Stimulated activated CD4-positive, alpha-beta T cell treated with anti-CD3 and anti-CD28 coated beads, Interleukin-1b, Interleukin-23, amount 100 ng/mL, for 1 hour (primary cell): ENCODE measurements at places on chromosomes 6 and 20.

DNA sequence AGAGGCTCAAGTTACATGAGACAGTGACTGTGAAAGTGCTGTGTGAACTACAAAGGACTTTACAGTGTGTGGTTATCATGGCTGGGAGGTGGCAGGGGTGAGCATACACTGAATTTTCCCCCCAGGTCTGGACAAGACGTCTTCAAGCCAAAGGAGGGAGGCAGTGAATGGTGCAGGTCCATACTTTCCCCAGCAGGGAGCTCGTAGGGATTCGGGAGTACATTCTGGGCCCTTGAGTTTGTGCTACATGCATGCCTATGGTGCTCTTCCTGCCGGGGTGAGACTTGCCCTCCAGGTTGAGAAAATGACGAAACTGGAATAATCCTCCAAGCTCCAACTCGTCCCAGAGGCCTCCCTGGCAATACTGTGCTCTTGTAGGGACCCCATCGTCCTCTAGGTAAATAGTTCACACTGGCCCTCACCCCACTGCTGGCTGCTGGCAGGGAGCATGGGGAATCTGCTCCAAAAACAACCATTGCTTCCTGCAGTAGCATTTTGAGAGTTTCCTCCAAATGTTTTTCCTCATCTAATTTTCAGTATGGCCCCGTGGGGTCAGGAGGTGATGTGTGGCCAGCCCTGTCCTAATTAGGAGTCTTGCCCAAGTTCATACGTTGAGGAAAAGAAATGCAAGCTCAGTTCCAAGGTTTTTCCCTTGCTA is 57.6 kb downstream of the ZNF831 start:
- DNase-seq, result no peak

DNA sequence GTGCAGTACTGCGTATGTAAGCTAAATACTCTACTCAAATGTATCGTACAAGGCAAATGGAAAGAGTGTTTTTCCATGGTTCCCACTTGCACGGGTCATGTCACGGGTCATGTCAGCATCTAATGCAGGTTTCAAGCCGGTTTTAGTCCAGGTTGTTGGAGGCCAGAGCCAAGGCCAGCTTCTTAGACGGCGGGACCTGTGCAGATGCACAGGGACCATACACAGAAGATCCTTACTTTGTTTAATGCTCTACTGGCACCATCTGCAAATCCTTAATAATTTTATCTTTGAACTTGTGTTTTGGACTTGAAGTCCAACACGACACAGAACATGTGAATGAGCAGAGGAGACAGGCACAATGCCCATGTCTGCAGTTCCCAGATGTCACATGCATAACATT is 42.7 kb downstream of the SOD2 start:
- DNase-seq, result no peak

- DNase-seq, result no peak
Measured at GRCh38 chr20:11003341-11003740, 329.5 kb upstream of the JAG1 start.

DNA sequence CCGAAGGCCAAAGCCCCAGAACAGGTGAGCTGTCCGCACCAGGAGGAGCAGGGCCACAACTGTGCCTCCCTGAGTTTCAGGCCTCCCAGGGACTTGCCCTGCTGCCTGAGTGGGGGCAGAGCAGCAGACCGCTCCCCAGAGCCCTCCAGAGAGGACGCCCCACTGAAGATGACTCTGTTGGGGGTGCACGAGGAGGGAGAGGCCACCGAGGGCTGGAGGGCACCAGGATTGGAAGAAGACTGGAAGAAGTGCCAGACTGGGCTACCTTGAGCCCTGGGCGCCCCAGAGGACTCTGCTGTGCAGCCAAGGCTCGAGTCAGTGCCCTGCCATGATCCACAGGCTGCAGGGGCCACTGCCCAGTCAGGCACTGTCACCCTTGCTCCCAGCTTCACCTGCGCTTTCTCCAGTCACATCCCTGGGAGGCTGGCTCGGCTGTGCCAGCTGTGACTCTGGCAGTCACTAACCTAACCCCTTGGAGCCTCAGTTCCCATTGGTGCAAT is 11.3 kb downstream of the CST7 start:
- no peak for DNase-seq

DNA sequence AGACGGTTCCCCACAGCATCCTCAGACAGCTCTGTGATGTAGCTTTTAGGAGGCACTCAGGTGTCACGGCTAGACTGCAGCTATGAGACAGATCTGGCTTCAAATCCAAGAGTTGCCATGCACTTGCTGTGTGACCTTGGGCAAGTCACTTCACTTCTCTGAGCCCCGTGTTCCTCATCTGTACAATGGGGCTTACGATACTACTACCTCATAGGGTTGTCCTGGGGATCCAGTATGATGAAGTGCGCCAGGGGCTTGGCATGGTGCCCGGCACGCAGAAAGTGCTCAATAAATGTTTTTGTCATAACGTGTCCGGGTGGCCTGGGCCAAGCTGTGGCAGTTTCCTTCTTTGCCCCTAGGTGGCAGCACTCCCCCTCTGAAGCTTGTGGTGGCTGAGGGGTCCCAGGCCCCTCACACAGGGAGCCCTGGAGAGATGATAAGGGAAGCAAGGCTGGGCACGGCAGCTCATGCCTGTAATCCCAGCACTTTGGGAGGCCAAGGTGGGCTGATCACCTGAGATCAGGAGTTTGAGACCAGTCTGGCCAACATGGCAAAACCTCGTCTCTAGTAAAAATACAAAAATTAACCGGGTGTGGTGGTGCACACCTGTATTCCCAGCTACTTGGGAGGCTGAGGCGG is 19.1 kb upstream of the CHMP4B start:
- no peak for DNase-seq

DNA sequence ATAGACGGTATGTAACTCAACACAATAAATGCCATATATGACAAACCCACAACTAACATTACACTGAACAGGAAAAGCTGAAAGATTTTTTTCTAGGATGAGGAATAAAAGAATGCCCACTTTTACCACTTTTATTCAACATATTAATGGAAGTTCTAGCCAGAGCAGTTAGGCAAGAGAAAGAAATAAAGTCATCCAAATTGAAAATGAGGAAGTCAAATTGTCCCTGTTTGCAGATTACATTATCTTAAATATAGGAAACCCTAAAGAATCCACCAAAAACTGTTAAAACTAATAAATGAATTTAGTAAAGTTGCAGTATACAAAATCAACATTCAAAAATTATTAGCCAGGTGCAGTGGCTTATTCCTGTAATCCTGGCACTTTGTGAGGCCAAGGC is 24.6 kb upstream of the ADGB start:
- no peak for DNase-seq

DNA sequence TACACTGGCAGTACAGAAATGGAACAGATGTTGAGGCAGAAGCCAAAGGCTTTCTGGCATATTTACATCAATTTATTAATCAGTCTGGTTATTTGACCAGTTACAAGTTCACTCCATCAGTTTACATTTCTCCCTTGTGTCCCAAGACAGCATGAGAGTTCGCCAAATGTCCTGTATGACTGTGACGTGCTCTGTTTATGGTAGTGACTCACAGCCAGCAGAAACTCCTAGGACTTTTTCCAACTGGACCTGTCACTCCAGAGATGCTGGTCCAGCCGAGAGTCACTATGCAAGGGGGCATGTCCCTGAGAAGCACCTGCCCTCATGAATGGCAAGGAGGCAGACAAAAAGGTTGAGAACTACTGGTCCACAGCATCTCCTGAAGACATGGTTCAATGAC is 160.0 kb downstream of the LRFN2 start:
- no peak for DNase-seq

DNA sequence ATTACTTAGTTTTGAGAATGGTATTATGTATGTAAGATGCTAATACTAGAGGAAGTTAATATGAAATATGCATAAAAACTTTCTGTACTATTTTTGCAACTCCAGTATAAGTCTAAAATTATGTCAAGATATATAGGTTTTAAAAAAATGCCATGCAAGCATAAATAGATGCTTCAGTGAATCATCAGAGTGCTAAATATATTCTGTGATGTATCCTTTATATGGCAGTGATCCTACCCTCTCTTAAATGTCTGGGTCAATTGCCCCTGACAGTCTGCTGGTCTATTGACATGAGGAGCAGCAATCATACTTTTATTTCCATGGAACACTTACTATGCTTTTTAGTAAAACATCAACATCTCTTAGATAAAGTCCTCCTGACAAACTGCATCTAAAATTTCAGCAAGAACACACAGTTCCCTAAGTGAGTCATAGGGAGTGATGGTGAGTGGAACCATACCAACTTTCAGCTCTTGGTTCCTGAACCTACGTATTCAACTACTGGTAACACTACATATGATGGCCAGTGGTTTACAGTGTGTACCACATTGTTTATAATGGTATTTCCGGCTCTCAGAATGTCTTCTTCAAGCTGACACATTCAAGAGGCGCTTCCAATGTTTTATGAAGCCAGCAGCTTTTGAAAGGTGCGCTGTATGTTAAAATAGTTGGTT is 928.7 kb upstream of the GJE1 start:
- DNase-seq, result no peak

DNA sequence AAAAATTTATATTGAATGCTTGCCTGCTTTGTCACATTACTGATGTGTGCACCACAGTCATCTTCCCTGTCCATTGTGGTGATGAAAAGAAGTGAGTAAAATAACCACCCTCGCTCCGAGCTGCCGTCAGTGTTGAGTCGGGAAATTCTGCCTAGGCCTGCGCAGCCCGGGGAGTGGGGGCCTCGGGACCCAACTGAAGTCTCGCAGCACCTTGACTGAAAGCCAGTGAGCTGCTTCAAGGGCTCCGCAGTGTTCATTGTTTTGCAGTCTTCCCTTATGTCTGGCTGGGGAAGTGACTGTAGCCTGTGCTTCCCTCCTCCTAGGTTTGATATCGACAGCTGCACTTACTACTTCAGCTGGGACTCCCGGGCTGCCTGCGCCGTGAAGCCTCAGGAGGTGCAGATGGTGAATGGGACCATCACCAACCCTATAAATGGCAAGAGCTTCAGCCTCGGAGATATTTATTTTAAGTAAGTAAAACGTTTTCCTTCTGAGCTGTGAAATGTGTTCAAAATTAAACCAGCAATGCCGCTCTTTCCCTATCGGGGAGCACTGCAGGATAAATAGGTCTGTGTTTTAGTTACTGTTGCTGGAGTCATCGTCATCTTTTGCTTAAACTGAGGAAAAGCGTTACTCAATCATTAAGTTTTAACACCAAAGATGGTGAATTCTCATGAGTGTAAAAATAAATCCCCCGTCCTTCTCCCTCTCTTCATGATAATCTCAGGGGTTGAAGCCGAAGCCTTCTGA is 32.7 kb upstream of the SLC22A1 start:
- no peak for DNase-seq

DNA sequence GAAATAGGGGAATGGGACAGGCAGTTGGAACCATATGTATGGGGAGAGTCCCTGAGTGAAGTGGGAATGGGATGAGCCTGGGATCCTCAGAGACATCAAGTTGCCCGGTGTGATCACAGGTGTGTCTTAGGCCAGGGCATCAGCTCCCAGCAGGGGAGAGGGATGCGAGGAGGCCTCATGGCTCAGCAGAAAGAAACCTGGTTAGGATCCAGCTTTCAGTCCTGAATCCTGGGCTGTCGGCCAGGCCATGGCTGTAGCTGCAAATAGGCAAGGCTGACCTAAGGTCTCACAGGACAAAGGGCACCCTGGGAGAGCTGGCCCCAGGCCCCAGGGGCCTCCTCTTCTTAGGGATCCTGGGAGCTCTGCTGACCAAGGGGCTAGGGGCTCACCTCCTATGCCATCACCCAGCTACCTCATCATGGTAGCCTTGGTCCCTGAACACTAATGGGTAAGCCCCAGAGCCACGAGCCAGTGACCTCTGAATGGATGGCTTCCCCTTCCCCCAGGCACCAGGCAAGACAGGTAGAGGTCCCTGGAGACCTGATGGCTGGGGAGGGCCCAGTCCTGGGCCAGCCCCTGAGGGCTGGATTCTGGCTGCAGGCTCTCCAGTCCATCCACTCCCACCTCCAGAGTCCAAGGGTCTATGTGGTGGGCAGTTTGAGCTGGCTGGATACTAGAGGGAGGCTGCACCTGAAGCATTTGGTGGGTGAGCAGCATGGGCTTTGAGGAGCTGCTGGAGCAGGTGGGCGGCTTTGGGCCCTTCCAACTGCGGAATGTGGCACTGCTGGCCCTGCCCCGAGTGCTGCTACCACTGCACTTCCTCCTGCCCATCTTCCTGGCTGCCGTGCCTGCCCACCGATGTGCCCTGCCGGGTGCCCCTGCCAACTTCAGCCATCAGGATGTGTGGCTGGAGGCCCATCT is at the start of gene SLC22A7:
SLC22A7 (plus strand) TSS at position 617 of the 921 bp plus-strand sequence; CDS start at position 716, 99 bp downstream.
- DNase-seq, result no peak

DNA sequence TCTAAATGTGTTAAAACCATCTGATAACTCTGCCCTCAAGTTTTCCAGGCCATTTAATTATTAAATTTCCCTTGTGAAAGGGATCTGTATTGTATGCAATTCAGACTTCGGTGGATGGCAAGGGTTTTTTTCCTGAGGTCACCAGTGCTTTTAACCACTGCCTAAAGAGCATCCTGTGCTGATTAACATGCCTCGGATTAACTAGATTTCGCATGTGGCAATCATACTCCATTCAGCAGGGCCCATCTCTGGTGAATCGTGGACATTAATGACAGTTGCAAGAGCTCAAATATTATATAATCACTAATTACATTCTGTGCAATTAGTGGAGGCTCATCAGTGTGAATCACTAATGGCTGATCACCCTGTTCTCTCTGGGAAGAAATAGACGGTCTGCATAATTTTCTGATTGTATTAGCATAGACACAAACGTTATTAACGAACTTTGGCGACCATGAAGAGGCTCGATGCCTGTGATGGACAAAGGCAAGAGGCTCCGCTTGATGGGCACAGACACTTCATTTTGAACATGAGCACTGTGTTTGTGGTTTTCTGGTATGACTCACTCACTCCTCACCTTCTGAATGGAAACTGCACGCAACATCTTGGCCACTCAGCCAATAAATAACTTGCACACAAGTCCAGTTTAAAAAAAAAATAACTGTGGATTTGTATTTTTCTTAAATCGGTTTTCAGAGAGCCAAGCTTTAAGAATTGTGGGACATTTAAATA is 31.4 kb downstream of the LINC00237 start:
- DNase-seq, result no peak

GRCh38 chr20:7248281-7249201 is 481.1 kb downstream of the BMP2 start:
- DNase-seq, result no peak
